ENCODE measurements at places on chromosomes 13 and 19.

DNA sequence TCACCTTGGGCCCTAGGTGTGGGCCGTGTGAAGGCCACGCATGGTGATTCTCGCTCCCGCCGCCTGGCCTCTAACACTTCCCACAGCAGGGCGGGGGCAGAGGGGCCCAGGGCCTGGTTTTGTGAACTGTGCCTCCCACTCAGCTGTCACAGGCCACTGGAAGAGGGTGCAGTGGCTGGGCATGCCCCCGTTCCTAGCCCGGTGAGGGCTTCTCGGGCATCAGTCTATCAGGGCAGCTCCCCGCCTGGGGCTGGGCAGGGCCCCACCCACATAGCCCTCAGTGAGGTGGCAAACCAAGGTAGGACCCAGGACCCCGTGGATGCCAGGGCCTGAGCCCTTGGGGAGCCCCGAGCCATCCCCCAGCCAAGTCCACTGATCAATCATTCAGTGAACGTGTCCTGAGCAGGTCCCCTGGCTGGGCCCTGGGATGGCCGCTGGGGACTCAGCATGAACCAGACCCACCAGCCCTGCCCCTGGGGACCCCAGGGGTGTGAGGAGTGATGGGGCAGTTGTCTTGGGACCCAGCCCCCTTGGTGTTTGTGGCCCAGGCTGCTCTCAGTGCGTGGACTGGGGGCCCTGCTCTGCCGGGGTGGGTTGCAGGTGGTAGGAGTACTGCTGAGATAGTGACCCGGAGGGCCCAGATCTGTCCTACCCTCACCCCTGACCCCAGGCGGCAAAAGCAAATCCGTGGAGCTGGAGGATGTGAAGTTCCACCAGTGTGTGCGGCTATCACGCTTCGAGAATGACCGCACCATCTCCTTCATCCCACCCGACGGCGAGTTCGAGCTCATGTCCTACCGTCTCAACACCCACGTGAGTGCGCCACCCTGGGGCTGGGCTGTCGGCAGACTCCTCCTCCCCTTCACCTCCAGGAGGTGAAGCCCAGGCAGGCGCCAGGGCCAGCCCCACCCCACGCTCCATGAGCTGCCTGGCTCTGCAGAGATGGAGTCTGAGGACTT, 29.4 kb downstream of the AP1M1 start:
- peaks cover 51% of the 10 kb centered on the region for H3K36me3 ChIP-seq
- H3K27me3 ChIP-seq = no peaks in the 10 kb centered on the region
- no peak overlapping the region for H3K4me3 ChIP-seq
- no peak overlapping the region for H3K27ac ChIP-seq

DNA sequence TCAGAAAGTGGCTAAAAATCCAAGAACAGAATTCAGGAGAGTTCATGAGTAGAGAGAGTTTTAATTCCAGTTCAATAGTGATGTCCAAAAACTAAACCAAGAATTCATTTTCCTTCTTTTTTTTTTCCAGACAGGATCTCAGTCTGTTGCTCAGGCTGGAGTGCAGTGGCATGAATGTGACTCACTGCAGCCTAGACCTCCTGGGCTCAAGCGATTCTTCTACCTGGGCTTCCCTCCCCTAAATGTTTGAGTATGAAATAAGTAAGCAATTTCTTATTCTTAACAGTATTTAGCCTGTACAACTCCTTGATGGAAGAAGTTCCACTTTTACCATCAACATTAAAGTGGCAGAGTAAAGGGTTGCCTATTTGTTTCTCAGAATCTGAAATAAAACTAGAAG, 3.8 kb downstream of the COMMD6 start:
- peaks cover 13% of the 10 kb centered on the region for H3K36me3 ChIP-seq
- H3K27me3 ChIP-seq = no peaks in the 10 kb centered on the region
- no peak for DNase-seq

DNA sequence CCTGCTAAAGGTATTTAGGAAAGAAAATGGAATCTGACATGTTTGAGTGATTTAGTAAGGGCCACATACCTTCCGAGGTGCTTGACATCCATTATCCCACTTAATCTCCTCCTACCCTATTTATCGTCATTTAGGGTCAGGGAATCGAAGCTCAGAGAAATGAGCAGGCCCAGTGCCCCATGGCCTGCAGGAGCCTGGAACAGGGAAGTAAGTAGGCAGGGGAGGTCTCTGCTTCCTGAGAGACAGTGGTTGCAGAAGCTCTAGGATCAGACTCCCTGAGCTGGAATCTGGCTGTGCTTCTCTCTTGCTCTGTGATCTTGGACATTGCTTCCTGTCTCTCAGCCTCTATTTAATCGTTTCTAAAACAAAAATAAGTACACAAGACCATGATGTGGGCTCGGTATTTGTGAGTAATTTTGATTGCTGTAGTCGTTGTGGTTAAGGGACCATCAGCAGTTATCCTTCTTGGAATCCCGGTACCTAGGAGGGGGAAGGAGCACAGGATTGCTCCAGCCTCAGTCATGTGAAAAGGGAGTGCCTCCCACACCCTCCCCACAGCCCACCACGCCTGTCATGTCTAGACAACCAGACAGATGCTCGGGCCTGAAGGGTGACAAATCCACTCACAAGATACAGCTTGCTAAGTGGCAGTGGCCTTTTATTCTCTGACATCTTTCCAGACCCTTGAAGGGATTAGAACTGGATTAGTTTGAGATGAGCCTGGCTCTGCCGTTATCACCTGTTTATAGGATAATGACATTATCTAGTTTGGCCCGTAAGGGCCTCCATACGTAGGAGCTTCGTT, 169.2 kb upstream of the TSHZ3 start:
- H3K36me3 ChIP-seq = no peaks in the 10 kb centered on the region
- H3K27me3 ChIP-seq = peaks cover 9% of the 10 kb centered on the region
- H3K4me1 ChIP-seq = no peaks in the 10 kb centered on the region
- DNase-seq = no peak
- H3K27ac ChIP-seq = no peak overlapping the region

DNA sequence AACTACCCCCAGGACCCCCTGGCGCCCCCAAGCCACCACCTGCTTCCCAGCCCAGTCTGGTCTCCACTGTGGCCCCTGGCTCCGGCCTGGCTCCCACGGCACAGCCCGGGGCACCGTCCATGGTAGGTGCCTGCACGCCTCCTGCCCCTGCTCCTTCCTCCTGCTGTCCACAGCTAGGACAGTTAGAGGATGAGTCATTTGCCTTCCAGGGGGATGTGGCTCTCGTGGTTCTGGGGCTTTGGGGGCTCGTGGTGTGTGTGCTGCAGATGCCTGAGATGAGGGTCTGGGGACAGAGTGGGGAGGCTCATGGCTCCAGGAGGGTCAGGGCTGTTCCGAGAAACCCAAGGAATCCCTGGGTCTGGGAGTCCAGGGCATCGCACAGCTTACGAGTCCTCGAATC, 12.7 kb downstream of the MED25 start:
- no peak overlapping the region for H3K4me3 ChIP-seq
- no peak for DNase-seq
- H3K27me3 ChIP-seq = no peaks in the 10 kb centered on the region
- peaks cover 9% of the 10 kb centered on the region for H3K4me1 ChIP-seq
- H3K36me3 ChIP-seq = peaks cover 61% of the 10 kb centered on the region

DNA sequence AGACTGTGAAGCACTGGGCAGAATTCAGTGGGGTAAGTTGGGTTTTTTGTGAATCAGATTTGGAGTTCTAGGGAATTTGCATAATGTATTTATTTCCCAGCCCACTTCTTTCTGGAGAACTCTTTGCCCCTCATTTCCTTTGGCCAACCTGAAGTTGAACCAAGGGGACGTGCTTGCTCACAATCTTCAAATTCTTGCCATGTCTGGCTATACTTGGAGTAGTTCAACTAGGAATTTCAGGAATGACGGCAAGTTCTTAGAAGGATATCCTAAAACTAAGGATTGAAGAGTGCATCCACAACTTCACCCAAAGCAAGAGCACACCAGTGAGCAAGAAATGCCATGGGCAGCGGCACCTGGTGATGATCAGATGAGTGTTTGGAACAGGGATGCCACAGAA, 88.5 kb downstream of the TEX26 start:
- peaks cover 75% of the 10 kb centered on the region for H3K27me3 ChIP-seq
- no peaks in the 10 kb centered on the region for H3K4me1 ChIP-seq

DNA sequence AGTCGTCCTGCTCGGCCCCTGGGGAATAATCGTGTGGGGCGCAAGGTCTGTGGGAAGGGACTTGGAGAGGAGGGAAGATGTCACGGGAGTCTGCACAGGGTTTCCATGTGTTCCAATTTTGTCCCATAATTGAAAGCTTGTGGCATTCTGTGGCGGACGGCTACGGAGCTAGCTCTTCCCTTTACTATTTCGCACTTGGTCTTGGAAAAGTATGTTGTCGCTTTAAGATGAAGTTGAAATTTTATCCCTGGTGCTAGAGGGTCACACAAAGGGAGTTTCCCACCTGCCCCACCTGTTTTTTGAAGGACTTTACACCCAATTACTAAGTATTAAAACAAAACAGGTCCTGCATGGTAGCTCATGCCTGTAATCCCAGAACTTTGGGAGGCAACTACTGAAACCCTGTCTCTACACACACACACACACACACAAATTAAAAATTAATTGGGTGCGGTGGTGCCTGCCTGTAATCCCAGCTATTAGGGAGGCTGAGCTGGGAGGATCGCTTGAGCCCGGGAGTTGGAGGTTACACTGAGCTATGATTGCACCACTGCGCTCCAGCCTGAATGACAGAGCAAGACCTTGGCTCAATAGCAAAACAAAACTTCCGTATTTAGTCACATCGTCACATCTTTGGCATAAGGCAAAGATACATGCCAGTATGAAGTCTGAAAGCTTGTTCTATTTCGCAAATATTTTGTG, 967 bp upstream of the TPT1 start:
- peaks cover 21% of the 10 kb centered on the region for H3K4me1 ChIP-seq
- peaks cover 71% of the 10 kb centered on the region for H3K36me3 ChIP-seq
- H3K27me3 ChIP-seq = no peaks in the 10 kb centered on the region
- DNase-seq = no peak
- peak overlapping the region; percentile 97 for H3K4me3 ChIP-seq
- H3K27ac ChIP-seq = peak overlapping the region; percentile 98

- no peaks in the 10 kb centered on the region for H3K4me1 ChIP-seq
- DNase-seq = no peak
Observed at GRCh38 chr13:108560093-108560492, 69.3 kb upstream of the MYO16 start.

DNA sequence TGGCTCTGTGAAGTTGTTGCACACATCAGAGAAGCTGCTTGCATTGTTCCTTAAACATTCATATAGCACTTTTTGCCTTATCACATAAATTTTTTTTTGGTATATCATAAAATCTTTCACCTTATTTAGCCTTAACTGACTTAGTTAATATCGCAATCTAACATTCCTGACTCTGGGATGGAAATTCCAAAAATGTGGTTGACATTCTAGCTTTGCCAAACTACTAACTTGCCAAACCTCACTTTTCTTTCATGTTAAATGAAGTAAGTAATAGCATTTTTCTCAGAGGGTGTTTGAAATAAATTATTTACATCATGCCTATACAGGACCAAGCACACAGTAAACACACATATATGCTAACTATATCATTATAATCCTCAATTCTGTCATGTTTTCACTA, 736.9 kb upstream of the PCDH9 start:
- no peak overlapping the region for H3K27ac ChIP-seq
- no peak overlapping the region for H3K4me3 ChIP-seq
- no peak for DNase-seq
- H3K36me3 ChIP-seq = no peaks in the 10 kb centered on the region
- no peaks in the 10 kb centered on the region for H3K27me3 ChIP-seq

- H3K4me1 ChIP-seq = no peaks in the 10 kb centered on the region
- no peaks in the 10 kb centered on the region for H3K36me3 ChIP-seq
- H3K27me3 ChIP-seq = peaks cover 4% of the 10 kb centered on the region
- no peak for DNase-seq
- no peak overlapping the region for H3K4me3 ChIP-seq
- no peak overlapping the region for H3K27ac ChIP-seq
Observed at GRCh38 chr13:28568286-28568685, 73.4 kb upstream of the FLT1 start.

DNA sequence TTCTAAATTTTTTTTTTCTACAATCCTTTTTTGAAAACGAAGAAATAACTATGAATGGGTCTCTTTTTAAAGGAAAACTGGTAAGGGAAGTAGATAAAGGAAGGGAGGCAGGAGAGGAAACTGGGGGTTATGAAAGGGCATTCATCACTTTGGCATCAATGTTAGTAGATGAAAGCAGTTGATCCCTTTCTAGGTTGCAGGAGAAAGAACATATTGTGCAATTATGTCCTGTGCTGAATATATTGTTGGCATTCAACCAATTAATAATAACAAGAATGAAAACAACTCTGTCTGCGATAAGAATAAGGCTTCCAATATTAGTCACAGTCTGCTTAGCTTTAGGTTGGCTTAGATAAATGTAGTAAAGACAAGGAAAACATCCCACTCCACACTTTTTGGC, 796.8 kb upstream of the KLHL1 start:
- H3K27ac ChIP-seq = no peak overlapping the region
- no peaks in the 10 kb centered on the region for H3K36me3 ChIP-seq
- H3K27me3 ChIP-seq = no peaks in the 10 kb centered on the region
- DNase-seq = no peak
- H3K4me1 ChIP-seq = no peaks in the 10 kb centered on the region

DNA sequence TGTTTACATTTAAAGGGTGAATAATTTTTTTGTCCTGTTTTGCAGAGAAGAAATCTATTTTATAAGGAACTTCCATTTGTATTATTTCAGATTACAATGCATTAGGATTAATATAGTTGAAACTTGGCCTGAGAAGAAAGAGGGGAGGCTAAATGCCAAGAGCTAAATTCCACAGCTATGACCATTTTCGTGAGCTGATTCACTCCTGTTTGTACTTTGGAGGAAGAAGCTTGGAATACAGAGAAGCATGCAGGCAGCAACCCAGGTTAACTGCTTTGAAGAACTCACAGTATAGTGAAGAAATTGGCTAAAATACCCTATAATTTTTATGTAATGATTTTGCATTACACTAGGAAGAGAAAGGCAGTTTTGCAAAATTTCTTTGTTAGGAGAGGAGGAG, 309.4 kb upstream of the KLF12 start:
- peaks cover 4% of the 10 kb centered on the region for H3K36me3 ChIP-seq
- H3K27ac ChIP-seq = no peak overlapping the region
- DNase-seq = no peak
- no peak overlapping the region for H3K4me3 ChIP-seq
- H3K27me3 ChIP-seq = peaks cover 9% of the 10 kb centered on the region
- H3K4me1 ChIP-seq = no peaks in the 10 kb centered on the region

DNA sequence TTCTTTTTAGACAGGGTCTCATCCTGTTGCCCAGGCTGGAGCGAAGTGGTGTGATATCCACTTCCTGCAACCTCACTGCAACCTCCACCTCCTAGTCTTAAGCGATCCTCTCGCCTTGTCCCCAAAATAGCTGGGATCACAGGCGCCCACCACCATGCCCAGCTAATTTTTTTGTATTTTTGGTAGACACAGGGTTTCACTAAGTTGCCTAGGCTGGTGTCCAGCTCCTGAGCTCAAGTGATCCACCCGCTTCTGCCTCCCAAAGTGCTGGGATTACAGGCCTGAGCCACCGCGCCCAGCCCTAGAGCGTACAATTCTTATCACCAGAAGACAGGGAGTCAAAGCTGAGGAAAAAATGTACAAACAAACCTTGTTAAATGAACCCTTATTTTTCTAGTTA, 4.5 kb upstream of the ELOF1 start:
- H3K36me3 ChIP-seq = peaks cover 7% of the 10 kb centered on the region
- DNase-seq = no peak
- H3K4me1 ChIP-seq = peaks cover 14% of the 10 kb centered on the region
- no peaks in the 10 kb centered on the region for H3K27me3 ChIP-seq
- no peak overlapping the region for H3K27ac ChIP-seq
- no peak overlapping the region for H3K4me3 ChIP-seq
